ENCODE measurements at places on chromosomes 7 and 10.

DNA sequence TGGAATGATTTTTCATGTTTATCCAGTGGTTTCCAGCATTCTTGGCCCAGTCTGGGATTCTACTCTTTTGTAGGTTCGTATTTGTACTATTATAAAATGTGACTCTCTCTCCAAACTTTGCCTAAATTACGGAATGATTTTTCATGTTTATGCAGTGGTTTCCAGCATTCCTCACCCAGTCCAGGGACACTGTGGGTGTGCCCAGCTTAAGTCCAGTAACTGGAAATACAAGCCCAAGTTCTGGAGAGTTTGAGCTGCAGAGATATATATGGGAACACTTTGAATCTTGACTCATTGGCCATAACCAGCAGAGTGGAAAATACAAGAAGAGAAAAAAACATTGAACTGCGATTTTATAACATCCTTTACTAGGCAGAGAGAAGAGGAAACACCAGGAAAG, 5.9 kb upstream of the MAGI2 start:
- no peak for DNase-seq

DNA sequence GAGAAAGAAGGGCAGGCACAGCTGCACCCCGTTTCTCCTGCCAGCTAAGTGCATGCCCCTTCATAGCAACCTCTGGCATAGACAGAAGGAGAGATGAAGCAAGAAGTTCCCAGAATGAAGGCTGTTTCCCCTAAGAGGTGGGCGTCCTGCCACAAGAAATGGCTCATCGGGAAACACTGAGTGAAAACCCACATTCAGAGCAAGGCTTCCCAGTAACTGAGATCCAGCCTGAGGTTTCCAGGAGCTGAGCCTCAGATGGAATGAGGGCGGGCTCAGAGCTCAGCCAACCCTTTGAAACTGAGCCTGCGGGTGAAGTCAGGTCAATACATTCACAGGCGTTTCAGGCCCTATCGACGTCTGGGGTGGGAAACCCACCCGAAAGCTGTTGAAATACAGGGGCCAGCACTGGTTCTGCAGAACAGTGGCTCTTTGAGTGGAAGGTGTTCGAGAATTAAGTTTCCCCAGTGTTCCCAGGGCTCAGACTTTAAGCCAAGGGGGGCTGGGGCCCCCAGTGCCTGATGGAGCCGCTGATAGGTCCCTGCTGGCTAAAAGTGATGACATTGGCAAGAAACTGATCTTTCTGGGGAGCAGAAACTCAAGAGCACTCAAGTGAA, 510.2 kb downstream of the RPS24 start:
- no peak for DNase-seq

DNA sequence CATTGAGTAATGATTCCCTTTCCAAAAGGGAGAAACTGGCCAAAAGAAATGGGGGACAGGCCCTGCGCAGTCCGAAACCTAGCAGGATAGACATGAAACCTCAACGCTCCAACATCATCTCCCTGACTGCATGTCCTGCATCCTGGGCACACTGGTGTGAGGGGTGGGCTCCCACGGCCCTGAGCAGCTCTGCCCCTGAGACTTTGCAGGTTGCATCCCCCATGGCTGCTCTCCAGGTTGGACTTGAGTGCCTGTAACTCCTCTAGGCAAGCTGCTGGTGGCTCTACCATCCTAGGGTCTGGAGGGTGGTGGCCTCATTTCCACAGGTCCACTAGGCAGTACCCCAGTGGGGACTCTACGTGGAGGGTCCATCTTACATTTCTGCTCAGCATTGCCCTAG, 16.3 kb upstream of the CRYGN start:
- DNase-seq, result no peak

- DNase-seq, result no peak
Measured at GRCh38 chr7:74262639-74263398, 8.6 kb upstream of the RFC2 start.

- no peak for DNase-seq
Measured at GRCh38 chr7:155000795-155001194, 2.1 kb downstream of the PAXIP1 start.

DNA sequence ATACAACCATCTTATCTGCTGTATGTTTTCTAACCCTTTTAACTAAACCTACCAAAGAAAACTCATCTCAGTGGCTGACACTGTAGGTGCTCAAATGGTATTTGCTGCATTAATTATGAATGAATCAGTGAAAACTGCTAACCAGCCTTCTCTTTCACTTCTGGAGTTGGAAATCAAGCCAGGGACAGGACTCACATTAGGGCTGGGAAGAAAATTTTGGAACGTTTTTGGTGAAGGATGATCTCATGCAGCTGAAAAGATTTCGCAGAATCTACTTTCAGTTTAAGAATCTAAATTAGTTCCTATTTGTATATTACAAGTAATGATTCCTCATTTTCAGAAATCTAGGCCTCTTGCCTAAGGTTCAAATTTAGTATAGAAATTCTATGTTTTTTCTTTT, 12.9 kb downstream of the MTPN start:
- DNase-seq, result no peak

GRCh38 chr7:81624021-81624592, 145.7 kb downstream of the HGF start:
- DNase-seq, result no peak

GRCh38 chr10:123149162-123149567, 1.2 kb downstream of the HMX2 start:
- DNase-seq, result no peak

GRCh38 chr7:19009241-19009935, 108.0 kb downstream of the TWIST1 start:
- DNase-seq, result no peak

- DNase-seq, result no peak
Measured at GRCh38 chr10:131532745-131533341, 221.3 kb upstream of the TCERG1L start.

- no peak for DNase-seq
Measured at GRCh38 chr7:113281223-113281622, 162.9 kb upstream of the SMIM30 start.

DNA sequence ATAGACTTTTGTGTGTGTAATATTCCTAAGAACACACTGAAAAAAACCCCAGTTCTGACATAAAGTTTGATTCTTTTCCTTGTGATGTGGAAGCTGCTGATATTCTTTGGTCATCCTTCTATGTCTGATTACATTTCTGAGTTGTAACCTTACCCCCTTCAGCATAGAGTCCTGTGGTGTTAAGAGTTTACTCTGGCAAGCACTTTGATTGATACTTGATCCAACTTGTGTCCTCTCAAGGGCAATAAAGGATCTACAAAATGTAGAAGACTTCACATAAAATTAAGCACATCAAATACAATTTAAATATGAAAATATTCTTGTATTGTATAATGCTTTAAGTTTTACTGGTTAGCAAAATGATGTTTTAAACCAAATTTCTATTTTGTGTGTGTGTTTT, 221.7 kb upstream of the DKK1 start:
- no peak for DNase-seq

- no peak for DNase-seq
Measured at GRCh38 chr7:103941976-103942375, 47.5 kb downstream of the RELN start.

GRCh38 chr7:130152493-130153210, 52.6 kb downstream of the TMEM209 start:
- no peak for DNase-seq

DNA sequence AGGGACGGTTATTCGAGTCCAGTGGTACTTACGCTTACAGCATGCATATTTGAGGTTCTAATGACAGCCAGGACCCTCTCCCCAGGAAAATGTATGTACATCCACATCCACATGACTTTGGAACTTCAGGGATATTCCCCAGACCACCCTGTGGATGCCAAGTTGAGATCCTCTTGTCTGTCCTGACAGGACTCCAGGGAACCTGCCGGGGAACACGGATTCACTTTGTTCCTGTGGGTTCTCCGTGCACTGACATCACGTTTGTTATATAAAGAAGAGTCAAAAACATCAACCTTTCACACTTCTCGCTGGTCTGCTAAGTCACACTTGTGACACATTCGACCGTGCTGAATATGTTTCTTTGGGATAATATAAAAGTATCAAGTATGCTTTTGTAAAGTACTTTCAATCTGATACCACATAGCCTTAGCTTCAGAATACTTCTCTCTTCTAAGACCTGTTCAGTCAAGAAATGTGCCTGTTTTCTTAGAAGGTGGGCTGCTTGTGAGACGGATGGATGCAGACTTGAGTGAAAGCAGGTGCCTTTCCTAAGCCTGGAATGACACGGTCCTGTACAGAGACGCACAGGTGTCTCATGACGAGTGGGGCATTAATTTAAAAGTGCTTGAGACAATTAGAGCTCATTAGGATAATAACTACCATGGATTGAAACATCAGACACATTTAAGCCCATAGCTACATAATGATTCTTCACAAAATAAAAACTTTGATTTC, 38.7 kb downstream of the CALML5 start:
- no peak for DNase-seq

DNA sequence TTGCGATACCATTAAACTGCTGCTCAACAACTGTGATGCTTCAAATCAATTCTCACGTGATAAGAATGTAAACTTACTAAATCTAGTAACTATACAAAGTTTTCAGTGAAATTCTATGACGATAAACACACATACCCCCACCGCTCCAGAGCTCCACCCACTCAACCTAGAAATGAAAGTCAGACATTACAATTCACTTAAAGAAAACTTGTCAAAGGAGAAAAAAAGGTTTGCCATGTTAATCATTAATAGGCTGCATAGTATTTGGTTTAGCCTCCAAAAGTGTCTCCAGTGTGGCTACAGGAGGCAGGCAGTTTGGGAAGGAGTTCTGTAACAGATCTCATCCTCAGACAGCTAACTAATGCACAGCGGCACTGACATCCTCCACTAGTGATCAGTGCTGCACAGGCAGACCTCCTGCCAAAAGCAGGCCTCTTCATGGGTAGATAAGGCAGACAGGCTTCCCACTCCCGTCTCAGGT, 3.1 kb downstream of the HERPUD2 start:
- peak; percentile 30 for DNase-seq

DNA sequence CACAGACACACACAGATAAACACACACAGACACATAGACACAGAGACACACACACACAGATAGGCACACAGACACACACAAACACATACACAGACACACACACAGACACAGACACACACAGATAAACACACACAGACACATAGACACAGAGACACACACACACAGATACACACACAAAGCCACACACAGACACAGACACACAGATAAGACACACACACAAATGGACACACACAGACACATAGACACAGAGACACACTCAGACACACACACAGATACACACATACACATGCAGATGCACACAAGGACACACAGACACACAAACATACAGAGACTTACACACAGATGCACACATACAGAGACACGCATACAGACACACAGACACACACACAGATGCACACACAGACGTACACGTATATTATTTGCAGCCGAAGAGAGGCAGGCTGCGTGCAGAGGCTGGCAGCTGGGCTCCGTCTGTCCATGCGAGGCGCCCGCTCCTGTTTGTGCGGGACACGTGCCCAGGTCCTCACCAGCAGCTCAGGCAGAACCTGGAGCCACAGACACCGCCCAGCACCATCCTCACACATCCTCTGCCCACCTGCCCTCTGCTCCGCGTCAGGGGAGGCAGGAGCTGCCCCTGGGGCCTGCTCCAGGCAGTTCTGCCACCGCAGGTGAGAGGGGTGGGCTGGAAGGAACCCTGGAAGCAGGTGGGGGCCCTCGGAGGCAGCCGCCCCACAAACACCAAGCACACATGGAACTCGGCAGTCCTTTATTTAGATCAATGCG, 1.2 kb downstream of the CALML5 start:
- DNase-seq, result no peak

- DNase-seq, result no peak
Measured at GRCh38 chr7:27122077-27122910, 8.3 kb downstream of the HOXA4 start.

- DNase-seq, result no peak
Measured at GRCh38 chr7:139660317-139661042, 117.3 kb downstream of the HIPK2 start.

- DNase-seq, result no peak
Measured at GRCh38 chr7:20786421-20786778, 286 bp downstream of the SP8 start.

- no peak for DNase-seq
Measured at GRCh38 chr7:111137296-111138192, 46.6 kb downstream of the LRRN3 start.
